ENCODE measurements at places on chromosomes 11 and 22.

GRCh38 chr11:119363081-119363850, 16.8 kb upstream of the MFRP start:
- DNase-seq: peak; percentile 28

- no peak for DNase-seq
Observed at GRCh38 chr11:117638911-117639543, 158.0 kb downstream of the DSCAML1 start.

GRCh38 chr11:131503017-131503416, 132.6 kb downstream of the NTM start:
- no peak for DNase-seq

GRCh38 chr11:19642185-19643158, 70.2 kb upstream of the NAV2 start:
- no peak for DNase-seq

GRCh38 chr22:26656891-26657851, at the start of gene MIAT:
Gene MIAT (plus strand): TSS chr22:26657588.
- no peak for DNase-seq

DNA sequence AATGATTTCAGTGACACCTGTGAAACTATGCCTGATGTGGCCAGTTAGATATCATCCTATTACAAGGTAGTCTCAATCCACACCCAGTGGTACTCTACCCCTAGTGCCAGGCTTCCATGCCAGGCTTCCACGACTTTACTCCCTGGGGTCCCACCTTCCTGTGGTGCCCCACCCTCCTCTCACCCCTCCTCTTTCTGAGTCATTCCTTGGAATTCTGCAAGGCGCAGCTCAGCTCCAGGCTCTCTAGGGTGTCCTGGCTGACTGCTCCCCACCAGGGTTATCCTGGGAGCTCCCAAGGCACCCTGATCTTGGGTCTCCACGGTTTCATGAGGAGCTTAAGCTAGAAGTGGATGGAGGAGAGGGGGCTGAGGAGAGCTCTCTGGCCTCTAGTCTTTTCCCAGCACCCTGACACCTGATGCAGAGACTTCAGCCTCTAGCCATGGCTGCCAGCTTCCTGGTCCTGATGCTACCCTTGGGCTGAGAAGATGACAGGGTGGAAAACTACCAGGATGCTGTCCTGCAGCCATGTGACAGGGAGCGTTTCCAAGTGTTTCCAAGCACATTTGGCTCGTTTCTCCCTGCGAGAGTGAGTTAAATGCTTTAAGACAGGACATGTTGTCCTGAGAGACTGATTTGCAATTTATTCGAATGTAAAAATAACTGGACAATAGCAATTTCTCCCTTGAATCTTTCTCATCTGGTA, 1461.2 kb downstream of the TBC1D22A start:
- no peak for DNase-seq

GRCh38 chr22:29480512-29481264, 670 bp downstream of the NEFH start:
- DNase-seq: peak; percentile 75

DNA sequence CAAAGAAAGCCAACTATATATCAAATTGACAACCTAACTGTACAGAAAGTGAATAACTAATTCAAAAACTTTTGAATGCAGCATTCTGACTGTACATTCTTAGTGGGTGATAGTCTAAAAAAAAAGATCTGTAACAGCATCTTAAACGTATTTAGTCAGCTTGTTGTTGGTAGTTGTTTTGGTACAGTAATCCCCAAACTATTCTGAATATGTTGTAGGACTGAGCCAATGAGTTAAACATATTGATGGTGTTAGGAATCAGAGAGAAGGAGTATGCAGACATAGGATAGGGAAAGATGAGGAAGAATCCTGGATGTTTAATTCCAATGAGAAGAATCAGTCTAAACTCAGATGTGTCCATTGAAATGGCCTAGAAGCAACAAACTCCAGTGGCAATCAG, 41.9 kb upstream of the KIRREL3 start:
- DNase-seq: no peak

- no peak for DNase-seq
Observed at GRCh38 chr22:50730013-50730891, 7.8 kb upstream of the ACR start.

GRCh38 chr11:72787216-72788104, 6.4 kb downstream of the STARD10 start:
- no peak for DNase-seq

GRCh38 chr22:42817556-42817955, 39.5 kb downstream of the ARFGAP3 start:
- DNase-seq: no peak

DNA sequence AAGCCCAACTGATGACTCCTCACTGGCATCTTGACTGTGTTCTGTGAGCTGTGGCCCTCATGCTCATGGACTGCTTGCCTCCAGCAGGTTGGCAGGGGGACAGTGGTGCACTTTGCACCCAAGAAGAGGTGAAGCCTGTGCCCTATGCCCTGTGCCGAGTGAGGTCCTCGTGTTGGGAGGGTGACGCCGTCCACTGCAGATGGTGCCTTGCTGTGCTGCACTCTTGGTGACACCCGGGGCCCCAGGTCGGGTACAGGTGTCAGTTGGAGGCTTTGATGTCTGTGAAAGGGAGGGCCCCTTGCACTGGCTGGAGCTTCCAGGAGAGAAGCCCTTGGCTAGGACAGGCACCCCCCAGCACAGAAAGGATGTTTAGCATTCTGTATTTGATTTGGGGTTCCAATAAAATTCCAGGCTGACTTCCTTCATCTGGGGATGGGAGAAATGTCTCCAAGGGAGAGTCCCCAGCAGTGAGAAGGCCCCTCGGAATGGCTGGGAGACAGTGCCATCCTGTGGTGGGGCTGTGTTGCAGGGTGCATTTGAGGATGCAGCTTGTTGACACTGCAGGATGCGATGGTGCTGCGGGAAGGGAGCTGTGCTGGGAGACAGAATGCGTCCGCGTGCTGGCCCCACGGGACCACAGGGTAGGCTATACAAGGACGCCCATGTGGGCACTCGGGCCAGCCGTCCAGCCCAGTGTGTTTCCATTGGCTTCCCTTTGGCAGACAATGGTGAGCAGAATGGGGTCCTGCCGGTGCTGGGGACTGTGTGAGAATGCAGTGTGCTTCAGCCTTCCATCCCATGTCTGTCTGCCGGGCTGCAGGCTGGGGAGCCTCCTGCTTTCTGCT, 2.5 kb upstream of the ZDHHC8 start:
- DNase-seq: no peak

DNA sequence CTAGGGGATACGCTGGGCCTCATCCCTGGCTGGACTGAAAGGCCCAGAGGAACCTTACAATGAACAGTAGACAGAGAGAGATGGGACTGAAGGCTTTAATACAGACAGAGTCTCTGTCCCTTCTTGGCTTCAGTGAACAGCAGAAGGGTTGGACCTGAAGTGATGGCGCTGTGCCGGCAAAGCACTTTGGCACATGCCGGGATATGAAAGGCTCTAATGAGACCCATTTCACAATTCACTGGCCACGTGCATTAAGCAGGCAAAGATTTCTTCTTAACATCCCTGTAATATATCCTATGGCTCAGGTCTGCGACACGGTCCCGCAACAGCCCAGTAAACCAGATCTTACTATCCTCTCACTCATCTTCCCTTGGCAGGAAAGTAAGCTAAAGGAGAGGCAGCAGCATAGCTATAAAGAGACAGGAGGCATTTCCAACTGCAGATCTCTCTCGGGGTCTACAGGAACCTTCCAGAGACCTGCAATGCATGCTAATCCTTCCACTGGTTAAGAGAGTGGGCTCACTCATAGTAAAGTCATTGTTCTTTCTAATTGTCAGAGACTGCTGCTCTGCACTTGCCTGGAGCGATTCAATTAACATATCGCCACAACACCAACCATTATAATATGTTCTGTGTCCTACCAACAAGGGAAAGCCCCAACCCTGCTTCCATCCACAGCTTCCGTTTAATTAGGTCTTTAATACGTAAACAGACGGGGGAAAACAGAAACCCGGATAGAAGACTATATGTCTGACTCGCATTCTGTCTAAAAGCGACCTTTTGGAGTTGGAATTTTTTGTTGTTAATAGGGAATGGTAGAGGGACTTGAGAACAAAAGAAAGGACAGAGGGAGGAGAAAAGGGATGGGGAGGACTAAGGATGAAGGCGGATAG, 1179.0 kb downstream of the LRRC4C start:
- DNase-seq: peak; percentile 30

GRCh38 chr11:35680506-35680905, 17.9 kb downstream of the TRIM44 start:
- no peak for DNase-seq

- DNase-seq: no peak
Observed at GRCh38 chr22:47463220-47463619, 700.8 kb downstream of the TBC1D22A start.

DNA sequence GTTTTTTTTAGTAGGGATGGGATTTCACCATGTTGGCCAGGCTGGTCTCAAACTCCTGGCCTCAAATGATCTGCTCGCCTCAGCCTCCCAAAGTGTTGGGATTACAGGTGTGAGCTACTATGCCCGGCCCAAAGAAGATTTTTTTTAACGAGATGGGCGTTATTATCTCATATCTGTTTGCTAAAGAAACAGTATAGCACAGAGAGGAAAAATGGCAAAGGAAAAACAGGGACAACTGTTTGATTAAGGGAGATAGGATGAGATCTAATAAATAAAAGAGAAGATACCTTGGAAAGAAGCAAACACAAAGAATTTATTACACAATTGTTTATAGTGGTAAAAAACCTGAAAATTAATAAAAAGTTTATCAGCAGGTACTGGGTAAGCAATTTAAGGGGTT, 10.4 kb upstream of the CEP295 start:
- DNase-seq: no peak

DNA sequence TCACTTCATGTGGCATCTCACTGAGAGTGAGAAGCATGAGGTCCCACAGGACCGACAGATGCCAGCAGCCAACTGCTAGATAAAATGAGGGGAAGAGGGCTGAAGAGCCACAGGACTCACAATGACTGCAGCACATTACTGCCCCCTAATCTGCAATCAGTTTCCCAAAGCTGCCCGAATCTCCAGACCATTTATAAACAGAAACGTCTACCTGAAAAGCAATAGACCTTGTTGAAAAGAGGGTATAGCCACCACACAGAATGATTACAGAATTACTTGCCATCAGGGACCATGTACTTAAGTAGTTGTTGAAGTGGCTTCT, 12.4 kb upstream of the TEF start:
- DNase-seq: no peak

GRCh38 chr22:43168471-43169309, 17.3 kb downstream of the TSPO start:
- DNase-seq: peak; percentile 73

DNA sequence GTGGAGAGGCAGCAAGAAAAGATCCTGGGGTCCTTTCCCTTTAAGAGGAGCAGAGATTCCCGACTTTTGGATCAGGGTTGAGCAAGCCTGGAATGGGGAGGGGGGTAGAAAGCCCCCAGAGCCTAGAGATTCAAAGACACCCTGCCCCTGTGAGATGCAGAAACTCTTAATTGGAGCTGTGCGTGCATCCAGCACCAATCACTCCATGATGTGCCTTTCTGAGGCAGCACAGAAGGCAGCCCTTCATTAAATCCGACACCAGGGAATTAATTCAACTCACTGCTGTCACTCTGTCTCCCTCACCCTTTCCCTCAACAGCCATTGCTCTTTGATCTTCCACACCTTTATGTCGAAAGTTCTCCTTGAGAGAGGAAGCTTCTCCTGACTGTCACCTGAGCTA, 43.0 kb downstream of the DSCAML1 start:
- DNase-seq: no peak

- no peak for DNase-seq
Observed at GRCh38 chr22:39136317-39136716, 16.2 kb downstream of the CBX7 start.

DNA sequence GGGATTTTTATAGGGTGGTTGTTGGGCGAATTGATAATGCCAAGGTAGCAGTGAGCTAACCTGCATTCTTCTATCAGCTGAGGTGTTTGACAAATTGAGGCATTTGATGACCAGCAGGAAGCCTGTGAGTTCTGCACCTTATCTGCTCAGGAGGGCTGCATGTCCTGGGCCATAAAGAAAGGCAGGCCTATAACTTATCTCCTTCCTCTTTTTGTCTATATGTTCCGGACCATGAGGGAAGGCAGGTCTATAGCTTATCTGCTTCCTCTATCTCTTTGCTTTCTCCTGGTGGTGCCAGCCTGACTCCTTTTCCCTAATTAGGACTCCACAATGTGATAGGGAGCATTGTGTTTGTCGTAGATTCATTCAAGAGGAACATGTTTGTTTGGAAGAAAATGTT, 8.6 kb upstream of the JAM3 start:
- DNase-seq: no peak

DNA sequence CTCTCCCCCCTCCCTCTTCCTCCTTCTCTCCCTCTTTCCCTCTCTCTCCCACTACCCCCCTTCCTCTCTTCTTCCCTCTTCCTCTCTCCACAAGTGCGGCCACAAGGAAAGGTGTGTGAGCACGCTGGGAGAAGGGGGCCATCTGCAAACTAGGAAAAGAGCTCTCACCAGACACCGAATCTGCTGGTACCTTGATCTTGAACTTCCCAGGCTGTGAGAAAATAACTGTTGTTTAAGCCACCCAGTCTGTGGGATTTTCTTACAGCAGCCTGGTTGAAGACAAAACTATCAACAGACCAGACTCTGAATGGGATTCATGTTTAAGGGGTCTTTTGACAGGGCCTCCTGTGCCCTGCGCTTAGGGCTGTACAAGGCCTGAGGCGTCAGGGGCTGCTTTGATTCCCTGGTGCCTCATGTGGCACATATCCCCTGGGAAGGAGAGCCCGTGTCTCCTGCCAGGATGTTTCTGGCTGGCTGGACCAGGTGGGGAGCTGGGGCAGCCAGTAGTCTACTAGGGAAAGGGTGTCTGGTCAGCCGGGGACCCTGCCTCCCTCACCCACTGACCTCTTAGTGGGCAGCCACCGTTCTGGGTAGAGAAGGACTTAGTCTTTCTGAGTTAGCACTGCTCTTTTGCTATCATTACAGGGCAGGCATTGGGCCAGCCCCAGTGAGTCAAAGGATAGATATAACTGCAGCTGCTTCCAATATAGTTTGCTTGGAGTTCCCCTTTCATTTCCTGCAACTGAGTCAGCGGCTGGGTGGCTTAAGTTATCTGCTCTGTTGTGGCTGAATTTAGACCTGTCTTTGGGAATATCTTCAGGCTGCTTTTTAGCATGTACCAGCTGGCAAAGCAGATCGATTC, 6.2 kb downstream of the PANX1 start:
- DNase-seq: peak; percentile 74

DNA sequence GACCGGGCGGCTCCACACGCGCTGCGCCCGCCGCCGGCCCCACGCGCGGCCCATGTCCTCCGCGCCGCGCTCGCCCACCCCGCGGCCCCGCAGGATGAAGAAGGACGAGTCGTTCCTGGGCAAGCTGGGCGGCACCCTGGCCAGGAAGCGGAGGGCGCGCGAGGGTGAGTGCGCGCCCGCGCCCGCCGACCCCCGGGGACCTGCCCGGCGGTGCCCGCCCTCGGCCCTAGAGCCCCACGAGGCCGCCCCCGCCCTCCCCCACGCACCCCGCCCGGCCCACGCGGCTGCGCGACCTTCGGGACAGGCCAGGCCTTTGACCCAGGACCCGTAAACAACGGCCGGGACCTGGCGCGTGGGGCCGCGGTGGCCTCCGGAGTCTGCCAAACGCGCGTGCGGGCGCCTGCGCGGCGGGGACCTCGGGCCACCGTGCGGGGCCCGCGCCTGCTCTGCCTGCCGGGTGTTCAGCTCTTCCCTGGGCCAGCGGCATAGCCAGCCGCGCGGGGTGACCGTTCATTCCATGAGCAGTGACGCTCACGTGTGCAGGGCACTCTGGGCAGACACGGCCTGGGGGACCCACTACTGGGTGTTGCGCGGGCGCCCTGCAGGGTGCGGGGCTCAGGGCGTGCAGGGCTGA, at the start of gene PARVB:
PARVB (plus strand) TSS at position 15 of the 634 bp plus-strand sequence; CDS start at position 53, 38 bp downstream.
- DNase-seq: no peak
